ENCODE measurements at places on chromosomes 5 and 9. TPM values are rescaled to one million over a fixed set of nuclear protein-coding genes. Genes with fewer than 3 reads are reported as not detected.

DNA sequence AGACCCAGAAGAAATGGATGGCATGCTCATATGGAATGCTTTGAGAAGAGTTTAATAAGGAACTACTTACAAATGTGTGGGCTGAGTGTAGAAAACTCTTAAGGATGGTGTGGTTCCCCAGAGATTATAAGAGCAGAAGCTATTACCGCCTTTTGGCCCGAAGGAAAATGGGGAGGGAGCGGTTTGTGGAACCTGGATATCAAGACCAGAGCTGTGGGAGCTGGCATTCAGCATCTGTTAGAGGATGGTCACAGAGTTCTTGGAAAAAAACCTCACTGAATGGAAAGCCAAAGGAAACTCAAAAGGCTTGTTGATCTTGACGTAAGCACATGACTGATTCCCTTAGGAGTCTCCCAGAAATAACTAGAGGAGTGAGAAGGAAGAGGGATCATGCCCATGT lies 151.0 kb downstream of the PJA2 start:
- no peak overlapping the region for H3K27ac ChIP-seq
- no peak for DNase-seq
- no peak overlapping the region for H3K4me3 ChIP-seq
- H3K27me3 ChIP-seq = no peaks in the 10 kb centered on the region
- H3K36me3 ChIP-seq = no peaks in the 10 kb centered on the region

DNA sequence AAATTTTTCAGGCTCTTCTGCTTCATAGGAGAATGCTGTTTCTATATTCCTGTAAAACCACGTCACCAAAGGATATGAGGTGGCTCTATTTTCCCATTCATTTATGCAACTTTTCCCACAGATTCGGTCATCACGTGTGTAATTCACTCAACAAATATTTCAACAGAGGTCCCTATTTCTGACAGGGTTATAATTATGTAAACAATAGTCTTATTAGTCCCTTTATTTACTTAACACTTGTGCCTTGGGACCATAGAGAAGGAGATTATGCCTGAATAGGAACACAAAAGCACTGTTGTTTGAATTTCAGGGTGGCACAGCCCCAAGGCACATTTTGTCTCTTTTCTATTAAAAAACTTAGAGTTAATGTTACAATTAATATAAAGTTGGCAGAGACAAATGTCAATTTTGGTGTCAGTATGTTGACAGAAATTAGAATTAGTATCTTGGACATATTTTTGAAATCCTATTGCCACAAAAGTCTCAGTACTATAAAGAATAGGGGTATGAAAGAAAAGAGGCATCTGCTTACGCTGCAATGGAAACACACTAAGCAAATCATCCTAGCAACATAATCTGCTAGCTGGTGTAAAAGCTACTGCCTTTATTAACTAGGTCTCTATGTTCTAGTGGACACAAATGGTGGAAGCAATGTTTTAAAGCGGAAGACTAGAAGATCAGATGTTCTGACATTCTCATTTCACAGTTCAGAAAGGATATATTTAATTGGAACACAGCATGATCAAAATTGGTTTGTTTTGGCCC lies 229.1 kb upstream of the TBCA start:
- DNase-seq = no peak
- H3K27ac ChIP-seq = no peak overlapping the region
- no peaks in the 10 kb centered on the region for H3K27me3 ChIP-seq
- no peak overlapping the region for H3K4me3 ChIP-seq

DNA sequence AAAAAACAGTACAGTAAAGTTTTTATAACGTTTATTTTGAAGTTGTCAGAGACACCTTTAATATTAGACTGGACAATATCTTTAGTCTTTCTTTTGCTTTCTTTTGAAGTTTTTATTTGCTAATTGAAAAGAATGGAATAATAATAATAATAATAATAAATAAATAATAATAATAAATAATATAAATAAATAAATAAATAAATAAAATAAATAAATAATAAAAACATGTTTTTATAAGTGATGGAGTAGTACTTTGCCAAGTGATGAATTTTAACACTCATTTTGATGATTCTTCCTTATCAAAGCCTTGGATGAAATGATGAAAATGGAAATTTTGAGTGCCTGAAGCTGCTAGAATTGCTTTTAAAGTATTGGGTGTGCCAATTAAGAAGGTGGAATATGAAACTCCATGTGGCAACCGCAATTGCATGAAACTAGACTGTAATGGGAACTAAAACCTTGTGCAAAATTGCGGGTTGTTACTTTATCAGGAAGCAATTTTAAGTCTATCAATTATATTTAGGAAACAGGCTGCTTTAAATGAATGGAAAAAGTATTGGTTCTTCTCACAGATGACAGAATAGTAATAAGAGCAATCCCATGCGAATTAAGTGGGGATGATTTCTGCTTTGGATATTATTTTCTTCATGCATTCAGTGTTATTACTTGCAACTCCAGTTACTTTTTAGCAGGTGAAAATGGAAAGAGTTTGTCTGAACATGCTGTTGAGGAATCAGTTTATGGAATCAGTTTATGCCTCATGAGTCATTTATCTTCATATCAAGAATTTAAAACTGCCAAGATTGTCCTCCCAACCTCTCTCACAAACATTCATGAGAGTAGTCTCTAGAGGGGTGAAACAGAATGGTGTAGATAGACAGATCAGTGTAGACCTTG lies 4.6 kb downstream of the ANXA1 start:
- H3K4me1 ChIP-seq = peaks cover 59% of the 10 kb centered on the region
- H3K36me3 ChIP-seq = no peaks in the 10 kb centered on the region
- no peak for DNase-seq
- H3K4me3 ChIP-seq = no peak overlapping the region
- no peaks in the 10 kb centered on the region for H3K27me3 ChIP-seq

The IGFBPL1 gene
- total RNA-seq = 0.36 TPM

The RETREG1 gene
- 14.6 TPM for total RNA-seq

Measured in sigmoid colon (tissue), 7 donors.